ENCODE measurements at places on chromosomes 12 and 14. TPM values are rescaled to one million over a fixed set of nuclear protein-coding genes. Genes with fewer than 3 reads are reported as not detected.

The RFLNA gene
- 0.26 TPM for total RNA-seq

The GNG2 gene
- 19.0 TPM for total RNA-seq

The CNTN1 gene
- total RNA-seq: 0.26 TPM

The RTL1 gene
- not detected for total RNA-seq

The HAL gene
- 0.17 TPM for total RNA-seq

The CISTR gene
- total RNA-seq: not detected

The TOMM20L gene
- not detected for total RNA-seq

The MIP gene
- total RNA-seq: not detected

The CPNE6 gene
- total RNA-seq: not detected

The EIF2S3B gene
- 1.8 TPM for total RNA-seq

The MMP19 gene
- total RNA-seq: 7.1 TPM

The OAS1 gene
- 3.6 TPM for total RNA-seq

The MYF5 gene
- not detected for total RNA-seq

The BDKRB1 gene
- 16.7 TPM for total RNA-seq

The HPD gene
- total RNA-seq: 0.26 TPM

The SLC22A17 gene
- 23.1 TPM for total RNA-seq
